ENCODE measurements at places on chromosomes 2 and 18.

GRCh38 chr2:240205348-240205747, 64.9 kb upstream of the OTOS start:
- no peak for DNase-seq

GRCh38 chr2:191864628-191865374, 17.9 kb upstream of the CAVIN2 start:
- DNase-seq: no peak

GRCh38 chr2:74379851-74380789, at the start of gene DCTN1:
TSS of gene DCTN1 (minus strand) at chr2:74380311. CDS start at chr2:74380037, 274 bp downstream.
- peak; percentile 18 for DNase-seq

DNA sequence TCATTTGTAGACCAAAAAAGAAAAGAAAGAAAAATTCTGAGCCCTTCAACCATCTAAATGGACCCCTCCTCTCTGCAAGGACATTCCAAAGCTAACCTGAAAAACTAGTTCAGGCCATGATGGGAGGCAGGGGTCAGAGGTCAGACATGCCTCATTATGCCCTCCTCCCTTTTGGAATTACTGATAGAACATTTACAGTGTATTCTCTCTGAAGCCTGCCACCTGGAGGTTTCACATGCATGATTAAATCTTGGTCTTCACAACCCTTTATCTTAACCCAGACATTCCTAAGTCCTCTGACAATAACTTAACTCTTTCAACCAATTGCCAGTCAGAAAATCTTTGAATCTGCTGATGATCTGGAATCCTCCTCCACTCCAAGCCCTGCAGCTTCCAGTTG, 86.0 kb downstream of the SPP2 start:
- no peak for DNase-seq

DNA sequence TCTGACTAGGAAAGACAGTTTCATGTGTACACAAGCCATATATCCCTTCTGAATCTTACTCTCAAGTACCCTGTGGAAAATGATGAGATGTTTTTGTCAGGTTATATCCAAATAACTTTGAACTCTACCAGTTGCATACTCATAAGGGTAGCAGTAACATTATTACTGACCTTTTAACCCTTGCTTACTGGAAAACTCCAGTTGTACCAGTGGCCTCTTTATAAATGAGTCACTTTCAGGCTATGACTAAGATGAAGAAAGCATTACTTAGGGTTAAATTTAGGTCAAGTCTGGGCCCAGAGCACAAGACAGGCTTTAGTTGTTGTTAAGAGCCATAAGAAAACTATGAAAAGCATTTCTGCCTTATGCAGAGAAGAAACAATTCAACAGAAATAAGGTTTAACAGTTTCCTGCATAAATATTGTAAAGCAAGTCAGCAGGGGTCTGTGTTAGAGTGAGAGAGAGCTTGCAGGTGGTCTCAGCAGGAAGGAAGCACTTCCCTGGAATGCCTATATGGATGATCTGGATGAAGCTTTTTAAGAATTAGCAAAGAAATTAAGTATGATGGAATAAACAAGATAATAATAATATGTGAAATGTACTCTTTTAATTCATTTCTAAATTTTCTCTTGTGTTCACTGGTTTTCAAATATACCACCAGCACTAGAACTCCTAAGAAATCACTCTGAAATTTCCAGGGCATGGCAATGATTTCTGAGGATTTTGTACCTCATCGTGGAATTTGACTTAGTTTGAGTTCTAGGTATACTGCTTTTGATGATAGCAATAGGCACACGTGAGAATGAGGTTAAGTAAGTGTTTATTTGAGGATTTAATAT, 126.6 kb downstream of the UBE2E3 start:
- DNase-seq: peak; percentile 56

DNA sequence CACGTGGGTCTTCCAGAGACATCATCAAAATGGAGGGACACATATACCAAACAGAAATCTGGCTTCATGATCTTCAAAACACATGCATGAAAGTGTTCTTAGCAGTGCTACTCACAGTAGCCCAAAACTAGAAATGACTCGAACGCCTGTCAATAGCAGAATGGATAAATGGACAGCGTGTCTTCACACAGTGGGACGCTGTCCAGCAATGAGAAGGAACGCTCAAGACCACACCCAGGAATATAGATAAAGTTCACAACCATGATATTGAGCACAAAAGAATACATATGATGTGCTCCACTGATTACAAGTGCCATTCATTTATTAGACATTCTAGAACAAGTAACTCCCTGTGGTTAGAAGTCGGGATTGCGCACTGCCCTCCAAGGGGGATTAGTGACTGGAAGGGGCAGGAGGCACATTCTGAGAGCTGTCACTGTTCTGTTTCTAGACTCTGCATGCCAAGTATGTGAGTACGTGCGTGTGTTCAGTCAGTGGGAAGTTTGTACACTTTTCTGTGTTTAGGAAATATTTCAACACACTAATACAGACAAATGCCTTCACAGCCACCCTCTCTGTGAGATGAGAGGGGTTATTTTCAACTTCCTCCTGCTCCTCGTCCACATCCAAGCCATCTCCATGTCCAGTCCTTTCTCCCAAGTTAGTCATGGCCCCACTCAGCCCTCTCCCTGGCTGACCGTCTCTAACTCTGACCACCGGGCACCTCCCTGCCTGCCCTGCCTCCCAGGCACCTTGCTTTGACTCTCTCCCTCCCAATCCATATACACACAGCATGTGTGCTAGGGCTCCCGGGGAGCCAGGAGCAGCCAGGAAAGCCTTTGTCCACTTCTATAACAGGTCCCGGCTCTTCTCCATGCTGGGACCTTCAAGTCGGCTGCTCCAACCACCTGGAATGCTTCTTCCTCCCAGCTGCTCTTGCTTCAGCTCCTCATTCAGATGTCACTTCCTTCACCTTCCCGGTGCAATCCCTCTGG, 26.9 kb upstream of the TNS1 start:
- no peak for DNase-seq

DNA sequence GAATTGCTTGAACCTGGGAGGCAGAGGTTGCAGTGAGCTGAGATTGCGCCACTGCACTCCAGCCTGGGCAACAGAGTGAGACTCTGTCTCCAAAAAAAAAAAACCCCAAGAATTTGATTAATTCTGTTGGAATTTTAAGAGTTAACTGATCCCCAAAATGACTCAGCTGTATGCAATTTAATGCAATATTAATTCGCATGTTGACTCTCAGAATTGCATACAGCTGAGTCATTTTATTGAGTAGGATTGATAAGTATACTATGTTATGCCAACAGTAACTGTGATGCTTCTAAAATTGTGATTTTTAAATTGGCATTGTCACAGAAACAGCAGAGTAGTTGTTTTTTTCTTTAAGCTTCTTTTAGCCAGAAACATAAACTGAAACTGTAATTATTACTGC, 19.6 kb downstream of the MSH2 start:
- DNase-seq: peak; percentile 67
